ENCODE measurements at places on chromosomes 12 and 14.

DNA sequence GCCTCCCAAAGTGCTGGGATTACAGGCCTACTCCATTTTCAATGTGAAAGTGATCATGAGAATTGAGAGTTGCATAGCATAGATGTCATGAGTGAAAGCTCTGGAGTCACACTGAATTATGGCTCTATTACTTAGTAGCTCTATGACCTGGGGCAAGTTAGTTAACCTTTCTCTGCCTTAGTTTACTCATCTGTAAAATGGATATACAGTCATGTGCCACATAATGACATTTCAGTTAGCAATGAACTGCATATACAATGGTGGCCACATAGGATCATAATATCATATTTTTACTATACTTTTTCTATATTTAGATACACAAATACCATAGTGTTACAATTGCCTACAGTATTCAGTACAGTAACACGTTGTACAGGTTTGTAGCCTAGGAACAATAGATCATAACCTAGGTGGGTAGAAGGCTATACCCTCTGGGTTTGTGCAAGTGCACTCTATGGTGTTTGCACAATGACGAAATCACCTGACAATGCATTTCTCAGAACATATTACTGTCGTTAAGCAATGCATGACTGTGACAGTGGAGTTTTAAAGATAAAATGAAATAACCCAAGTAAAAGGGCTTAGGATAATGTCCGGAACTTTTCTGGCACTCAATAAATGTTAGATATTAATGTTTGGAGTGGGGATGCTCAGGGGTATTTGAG lies 53.1 kb downstream of the ZFYVE26 start:
- no peak overlapping the region for H3K27ac ChIP-seq
- peaks cover 12% of the 10 kb centered on the region for H3K36me3 ChIP-seq
- H3K4me3 ChIP-seq, result no peak overlapping the region
- DNase-seq, result no peak

- no peak overlapping the region for H3K4me3 ChIP-seq
- H3K27ac ChIP-seq, result peak overlapping the region; percentile 64
- no peaks in the 10 kb centered on the region for H3K27me3 ChIP-seq
- H3K36me3 ChIP-seq, result no peaks in the 10 kb centered on the region
- peaks cover 36% of the 10 kb centered on the region for H3K4me1 ChIP-seq
These were observed 9.2 kb upstream of the LBHD2 start for GRCh38 chr14:103074729-103075367.

DNA sequence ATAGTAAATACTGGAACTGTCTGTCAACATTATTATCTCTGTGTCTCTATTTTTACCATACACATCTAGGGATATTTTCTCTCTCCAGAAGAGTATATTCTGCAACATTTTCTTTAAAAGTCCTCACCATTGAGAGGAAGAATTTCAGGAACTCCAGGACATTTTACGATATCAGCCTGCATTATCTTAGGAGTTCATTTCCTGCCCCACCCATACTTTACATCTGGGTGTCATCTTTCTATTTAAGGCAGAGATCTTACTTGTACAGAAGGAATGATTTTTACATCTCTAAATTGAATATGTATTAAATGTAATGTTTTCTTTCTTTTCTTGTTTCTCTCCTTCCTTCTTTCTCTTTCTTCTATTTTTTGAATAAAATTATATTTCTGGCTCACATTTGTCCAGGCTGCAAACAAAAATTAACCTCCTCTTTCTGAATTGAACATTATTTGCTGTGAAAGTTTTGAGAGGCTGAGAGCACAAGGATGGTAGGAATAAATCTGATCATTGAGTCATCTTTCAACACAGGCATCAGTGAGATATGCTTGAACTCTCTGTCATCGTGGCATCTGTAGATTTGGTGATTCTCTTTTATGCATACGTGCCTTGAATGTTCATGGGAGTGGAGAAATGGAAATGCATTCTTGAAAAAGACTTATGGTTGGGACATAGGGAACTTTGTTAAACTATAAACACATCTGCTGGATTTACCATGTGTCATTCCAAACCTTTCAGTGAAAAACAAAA lies 753.6 kb downstream of the SLC16A7 start:
- no peaks in the 10 kb centered on the region for H3K4me1 ChIP-seq
- no peak overlapping the region for H3K27ac ChIP-seq
- no peak overlapping the region for H3K4me3 ChIP-seq
- no peaks in the 10 kb centered on the region for H3K36me3 ChIP-seq
- DNase-seq, result no peak

DNA sequence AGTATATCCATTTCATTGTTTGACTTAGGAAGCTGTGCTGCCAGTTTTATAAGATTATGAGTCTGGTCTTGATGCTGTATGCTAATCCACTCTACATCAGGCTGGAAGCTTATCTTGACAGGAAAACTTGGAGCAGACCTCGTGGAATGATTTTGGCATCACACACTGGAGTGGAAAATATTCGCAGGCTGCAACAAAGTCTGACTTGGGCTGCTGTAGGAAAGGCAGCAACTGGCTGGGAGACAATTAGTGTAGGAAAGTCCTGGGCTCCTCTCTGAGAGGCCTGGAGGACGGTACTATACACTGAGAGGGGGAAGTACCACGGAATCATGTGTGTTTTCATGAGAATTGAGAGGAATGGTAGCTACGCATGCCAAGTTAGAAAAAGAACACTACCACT lies 383.7 kb downstream of the ETNK1 start:
- H3K4me1 ChIP-seq, result no peaks in the 10 kb centered on the region
- no peaks in the 10 kb centered on the region for H3K36me3 ChIP-seq
- H3K4me3 ChIP-seq, result no peak overlapping the region
- no peak overlapping the region for H3K27ac ChIP-seq
- no peaks in the 10 kb centered on the region for H3K27me3 ChIP-seq

- no peaks in the 10 kb centered on the region for H3K36me3 ChIP-seq
- no peak for DNase-seq
- no peak overlapping the region for H3K27ac ChIP-seq
- no peaks in the 10 kb centered on the region for H3K4me1 ChIP-seq
- H3K27me3 ChIP-seq, result no peaks in the 10 kb centered on the region
These were observed 420.5 kb downstream of the TMEM132D start for GRCh38 chr12:129483111-129483893.

DNA sequence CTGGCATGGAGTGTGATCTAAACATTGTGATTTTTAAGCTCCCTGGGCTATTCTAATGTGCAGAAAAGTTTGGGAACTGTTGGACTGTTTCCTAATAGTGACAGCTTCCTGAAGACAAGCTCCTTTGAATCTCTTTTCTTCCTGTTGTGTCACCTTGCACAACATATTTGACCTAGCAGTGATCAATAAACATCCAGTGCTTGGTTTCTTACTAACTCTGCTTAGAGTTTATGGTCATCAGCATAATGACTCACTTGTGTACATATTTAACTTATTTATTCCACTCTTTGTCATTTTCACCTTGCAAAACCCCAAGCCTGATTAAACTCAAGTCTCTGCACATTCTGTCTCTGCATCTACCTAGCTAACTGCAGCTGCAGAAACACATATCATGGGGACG lies 27.3 kb upstream of the TBC1D30 start:
- no peak overlapping the region for H3K27ac ChIP-seq
- H3K36me3 ChIP-seq, result no peaks in the 10 kb centered on the region
- no peaks in the 10 kb centered on the region for H3K27me3 ChIP-seq
- DNase-seq, result no peak
- H3K4me1 ChIP-seq, result peaks cover 11% of the 10 kb centered on the region

GRCh38 chr12:14605401-14605989 lies 37.8 kb upstream of the PLBD1 start:
- peaks cover 10% of the 10 kb centered on the region for H3K4me1 ChIP-seq
- DNase-seq, result no peak
- H3K4me3 ChIP-seq, result no peak overlapping the region
- H3K27ac ChIP-seq, result no peak overlapping the region
- no peaks in the 10 kb centered on the region for H3K36me3 ChIP-seq
- H3K27me3 ChIP-seq, result no peaks in the 10 kb centered on the region

- no peak overlapping the region for H3K27ac ChIP-seq
- H3K4me3 ChIP-seq, result no peak overlapping the region
- no peaks in the 10 kb centered on the region for H3K4me1 ChIP-seq
These were observed 60.0 kb upstream of the PARP11 start for GRCh38 chr12:3933074-3933818.

DNA sequence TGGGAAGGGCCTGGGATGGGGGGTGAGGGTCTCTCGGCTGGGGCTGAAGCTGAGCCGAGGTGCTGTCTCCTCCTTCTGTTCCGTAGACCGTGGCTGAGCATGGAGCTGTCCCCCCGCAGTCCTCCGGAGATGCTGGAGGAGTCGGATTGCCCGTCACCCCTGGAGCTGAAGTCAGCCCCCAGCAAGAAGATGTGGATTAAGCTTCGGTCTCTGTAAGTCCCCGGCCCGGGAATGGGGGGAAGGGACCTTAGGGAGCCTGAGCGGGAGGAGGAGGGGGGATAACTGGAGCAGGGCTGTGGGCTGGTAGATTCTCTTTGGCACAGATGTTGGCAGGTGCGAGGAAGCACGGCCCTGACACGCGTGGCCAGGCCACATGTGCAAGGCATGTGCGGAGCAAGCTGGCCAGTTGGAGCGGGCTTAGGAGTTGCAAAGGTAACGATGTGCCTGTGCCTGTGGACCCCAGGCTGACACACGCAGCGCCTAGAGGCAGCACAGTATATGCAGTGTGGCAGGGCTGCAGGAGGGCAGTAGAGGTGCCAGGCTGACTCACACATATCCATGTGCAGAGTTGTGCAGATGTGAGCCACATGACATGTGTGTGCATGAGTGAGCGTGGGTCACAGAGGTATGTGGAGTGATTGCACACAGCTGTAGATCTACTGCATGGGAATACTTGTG lies 512 bp downstream of the PDE1B start:
- H3K27me3 ChIP-seq, result no peaks in the 10 kb centered on the region
- no peak for DNase-seq
- H3K36me3 ChIP-seq, result no peaks in the 10 kb centered on the region
- H3K4me3 ChIP-seq, result no peak overlapping the region
- peaks cover 13% of the 10 kb centered on the region for H3K4me1 ChIP-seq

- H3K4me3 ChIP-seq, result no peak overlapping the region
- peak; percentile 17 for DNase-seq
- peaks cover 7% of the 10 kb centered on the region for H3K4me1 ChIP-seq
- peak overlapping the region; percentile 21 for H3K27ac ChIP-seq
- no peaks in the 10 kb centered on the region for H3K27me3 ChIP-seq
- no peaks in the 10 kb centered on the region for H3K36me3 ChIP-seq
These were observed 319.4 kb downstream of the KCNC2 start for GRCh38 chr12:74890237-74890599.

DNA sequence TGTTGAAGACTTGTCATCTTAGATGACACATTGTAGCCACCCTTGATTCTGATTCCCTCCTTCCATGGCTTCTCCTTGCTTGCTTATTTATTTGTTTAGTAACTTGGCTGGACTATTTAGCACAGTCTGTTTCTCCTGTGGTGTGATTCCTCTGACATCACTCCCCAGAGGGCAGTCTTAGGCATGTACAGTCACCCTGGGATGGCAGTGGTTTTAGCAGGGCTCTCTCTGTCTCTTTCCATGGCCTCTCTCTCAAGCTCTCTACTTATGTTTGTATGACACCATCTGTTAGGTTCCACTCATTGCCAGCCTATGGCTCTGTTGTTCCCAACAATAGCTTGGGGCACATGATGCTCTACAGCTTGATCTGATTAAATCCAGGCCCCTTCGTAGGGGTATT lies 158.3 kb downstream of the ADGRD1 start:
- H3K4me1 ChIP-seq, result no peaks in the 10 kb centered on the region
- no peaks in the 10 kb centered on the region for H3K27me3 ChIP-seq
- H3K36me3 ChIP-seq, result no peaks in the 10 kb centered on the region
- DNase-seq, result no peak
- H3K27ac ChIP-seq, result no peak overlapping the region
- no peak overlapping the region for H3K4me3 ChIP-seq

GRCh38 chr12:102195826-102196225 lies 1.8 kb downstream of the PMCH start:
- H3K4me3 ChIP-seq, result no peak overlapping the region
- no peak for DNase-seq
- H3K27ac ChIP-seq, result no peak overlapping the region
- H3K4me1 ChIP-seq, result no peaks in the 10 kb centered on the region
- H3K36me3 ChIP-seq, result no peaks in the 10 kb centered on the region

DNA sequence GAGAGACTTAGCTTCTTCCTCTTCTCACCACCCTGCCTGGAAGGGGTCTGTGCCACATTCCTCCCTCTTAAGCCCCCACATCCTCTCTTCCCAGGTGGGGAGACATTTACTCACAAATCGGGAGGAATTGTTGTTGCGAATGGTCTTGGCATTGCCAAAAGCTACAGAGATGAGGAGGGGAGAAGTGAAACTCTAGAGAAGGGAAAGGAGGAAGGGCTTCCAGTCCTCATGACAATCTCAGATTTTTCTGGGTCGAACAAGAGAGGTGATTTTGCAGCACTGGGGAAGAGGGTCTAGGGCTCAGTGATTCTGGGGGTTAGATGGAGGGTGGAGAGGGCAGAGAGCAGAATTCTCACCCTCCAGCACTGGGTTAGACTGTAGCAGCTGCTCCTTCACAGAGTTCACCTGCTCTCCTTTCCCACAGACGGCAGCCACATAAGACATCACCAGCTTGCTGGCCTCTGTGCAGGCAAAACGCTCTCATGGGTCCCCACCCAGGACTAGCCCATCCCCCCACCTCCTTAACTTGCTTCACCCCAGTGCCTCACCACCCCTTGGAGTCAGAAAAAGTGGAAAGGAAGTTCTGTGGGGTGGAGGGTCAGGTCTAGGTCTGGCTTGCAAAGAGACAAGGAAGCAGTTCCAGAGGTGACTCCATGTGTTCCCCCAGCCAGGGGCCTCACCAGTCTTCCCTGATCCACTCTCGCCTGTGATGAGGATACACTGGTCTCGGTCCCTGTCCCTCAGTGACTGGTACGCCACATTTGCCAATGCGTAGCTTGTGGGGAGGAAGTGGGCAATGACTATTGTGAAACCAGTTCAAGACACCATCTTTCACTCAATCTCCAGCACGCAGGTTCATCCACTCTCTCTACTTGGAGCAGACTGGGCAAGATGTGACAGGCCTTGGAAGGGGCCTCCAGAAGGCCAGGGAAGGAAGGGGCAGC lies 2.7 kb downstream of the MYO1A start:
- H3K27ac ChIP-seq, result no peak overlapping the region
- no peaks in the 10 kb centered on the region for H3K27me3 ChIP-seq
- no peaks in the 10 kb centered on the region for H3K36me3 ChIP-seq
- peak; percentile 20 for DNase-seq

DNA sequence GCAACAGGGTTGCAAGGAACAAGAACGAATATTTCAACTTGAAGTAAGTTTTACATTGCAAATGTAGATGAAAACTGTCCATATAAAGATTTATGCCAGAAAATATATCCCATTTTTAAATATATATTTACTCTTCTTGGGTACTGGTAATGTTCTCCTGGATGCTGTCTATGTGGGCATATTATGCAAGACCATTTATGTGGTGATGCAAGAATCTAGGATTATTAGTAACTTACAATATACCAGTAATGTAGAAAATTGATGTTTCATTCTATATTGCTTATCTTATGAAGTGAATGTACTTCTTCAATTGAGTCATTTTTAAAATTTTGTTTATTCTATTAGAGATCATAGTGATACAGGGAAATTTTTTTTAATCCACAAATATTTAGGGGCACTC lies 25.1 kb downstream of the FGFR1OP2 start:
- no peak overlapping the region for H3K27ac ChIP-seq
- no peak overlapping the region for H3K4me3 ChIP-seq
- peaks cover 8% of the 10 kb centered on the region for H3K4me1 ChIP-seq
